ENCODE measurements at places on chromosomes 13 and 19. TPM values are rescaled to one million over a fixed set of nuclear protein-coding genes. Genes with fewer than 3 reads are reported as not detected.

GRCh38 chr13:91882918-91883317 is 484.5 kb downstream of the GPC5 start:
- no peaks in the 10 kb centered on the region for H3K36me3 ChIP-seq
- no peak overlapping the region for H3K27ac ChIP-seq
- H3K27me3 ChIP-seq, result no peaks in the 10 kb centered on the region

DNA sequence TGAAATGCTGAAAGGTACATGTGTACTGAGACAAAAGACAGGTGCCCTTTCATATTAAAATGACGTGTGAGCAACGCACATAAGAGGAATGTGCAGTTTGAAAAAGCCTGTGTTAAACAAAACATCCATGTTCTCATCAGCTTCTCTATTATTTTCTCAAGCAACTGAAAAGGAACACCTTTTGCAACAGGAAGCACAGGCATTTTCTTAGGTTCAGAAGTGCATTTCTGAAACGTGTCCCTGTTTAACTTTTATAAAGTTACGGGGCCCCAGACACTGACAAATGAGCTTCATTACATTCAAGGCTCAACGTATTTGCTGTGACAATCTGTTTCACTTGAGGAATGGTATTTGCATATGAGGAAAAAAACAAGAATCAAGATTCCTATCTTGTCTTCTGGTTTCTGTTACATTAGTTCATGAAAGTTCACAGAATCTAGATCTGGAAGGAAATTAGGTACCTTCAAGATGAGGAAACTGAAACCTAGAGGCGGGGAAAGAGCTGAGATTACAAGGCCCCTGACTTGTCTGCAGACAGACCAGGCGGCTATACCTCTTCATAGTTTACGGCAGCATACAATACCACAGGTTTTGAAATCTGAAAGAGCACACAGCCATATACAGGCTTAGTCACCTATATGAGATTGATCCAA is 431.7 kb downstream of the KLF12 start:
- no peaks in the 10 kb centered on the region for H3K36me3 ChIP-seq
- H3K27ac ChIP-seq, result no peak overlapping the region
- H3K4me1 ChIP-seq, result no peaks in the 10 kb centered on the region
- no peak overlapping the region for H3K4me3 ChIP-seq
- no peak for DNase-seq

DNA sequence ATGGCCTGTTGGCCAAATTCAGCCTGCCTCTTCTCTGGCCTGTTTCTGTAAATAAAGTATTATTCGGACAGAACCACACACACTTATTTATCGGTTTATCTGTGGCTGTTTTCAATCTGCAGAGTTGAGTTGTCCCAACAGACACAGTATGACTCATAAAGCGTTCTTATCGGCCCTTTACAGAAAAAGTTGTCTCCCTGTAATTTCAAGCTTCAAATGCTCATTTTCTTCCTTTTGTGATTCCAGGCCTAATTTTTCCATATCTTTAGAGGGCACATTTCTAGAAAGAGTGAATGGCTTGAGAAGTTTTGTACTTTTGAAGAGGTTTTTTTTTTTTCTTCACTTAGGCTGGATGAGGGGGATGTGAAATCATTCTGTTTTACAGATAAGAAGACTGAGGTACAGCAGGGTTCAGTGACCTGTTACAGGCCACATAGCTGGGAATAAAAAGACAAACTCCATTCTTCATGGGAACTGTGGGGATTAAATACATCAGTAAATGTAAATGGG is 440.9 kb downstream of the TSHZ3 start:
- no peak overlapping the region for H3K4me3 ChIP-seq
- no peak for DNase-seq

- no peaks in the 10 kb centered on the region for H3K27me3 ChIP-seq
- no peaks in the 10 kb centered on the region for H3K4me1 ChIP-seq
- H3K4me3 ChIP-seq, result no peak overlapping the region
- H3K36me3 ChIP-seq, result no peaks in the 10 kb centered on the region
- no peak for DNase-seq
Observed at GRCh38 chr13:80329250-80329649, 11.7 kb downstream of the SPRY2 start.

Gene CEACAM7
- 1.2 TPM for polyA plus RNA-seq

- H3K27ac ChIP-seq, result no peak overlapping the region
- H3K4me1 ChIP-seq, result no peaks in the 10 kb centered on the region
- H3K27me3 ChIP-seq, result no peaks in the 10 kb centered on the region
Observed at GRCh38 chr19:49196527-49197240, 39.1 kb downstream of the TRPM4 start.

GRCh38 chr19:1003283-1003682 is 3.1 kb downstream of the GRIN3B start:
- H3K27ac ChIP-seq, result no peak overlapping the region
- H3K36me3 ChIP-seq, result no peaks in the 10 kb centered on the region
- no peaks in the 10 kb centered on the region for H3K4me1 ChIP-seq
- no peaks in the 10 kb centered on the region for H3K27me3 ChIP-seq

DNA sequence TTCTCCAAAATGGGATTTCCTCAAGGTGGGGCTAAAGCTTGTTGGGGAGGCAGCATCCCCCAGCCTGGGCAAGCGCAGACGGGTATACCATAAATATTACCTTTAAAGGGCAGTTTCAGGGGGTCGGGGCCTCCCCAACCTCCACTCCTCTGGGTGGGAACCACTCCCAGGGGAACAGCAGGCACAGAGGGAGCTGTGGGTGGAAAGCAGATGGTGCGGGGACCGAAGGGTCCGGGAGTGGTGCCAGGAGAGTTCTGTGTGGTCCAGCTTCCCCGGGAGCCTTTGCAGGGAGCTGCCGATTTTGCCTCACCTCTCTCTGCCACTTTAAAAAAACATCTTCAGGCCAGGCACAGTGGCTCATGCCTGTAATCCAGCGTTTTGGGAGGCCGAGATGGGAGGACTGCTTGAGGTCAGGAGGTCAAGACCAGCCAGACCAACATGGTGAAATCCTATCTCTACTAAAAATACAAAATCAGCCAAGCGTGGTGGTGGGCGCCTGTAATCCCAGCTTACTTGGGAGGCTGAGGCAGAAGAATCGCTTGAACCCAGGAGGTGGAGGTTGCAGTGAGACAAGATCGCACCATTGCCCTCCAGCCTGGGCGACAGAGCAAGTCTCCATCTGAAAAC is 5.5 kb downstream of the MAST3 start:
- DNase-seq, result no peak
- H3K4me1 ChIP-seq, result no peaks in the 10 kb centered on the region
- no peaks in the 10 kb centered on the region for H3K36me3 ChIP-seq
- no peak overlapping the region for H3K27ac ChIP-seq

- no peak for DNase-seq
- H3K27me3 ChIP-seq, result no peaks in the 10 kb centered on the region
- peaks cover under 1% of the 10 kb centered on the region for H3K4me1 ChIP-seq
- no peak overlapping the region for H3K4me3 ChIP-seq
- no peak overlapping the region for H3K27ac ChIP-seq
Observed at GRCh38 chr19:55472463-55472862, 4.0 kb upstream of the ZNF628 start.

- DNase-seq, result no peak
- H3K4me3 ChIP-seq, result no peak overlapping the region
- no peaks in the 10 kb centered on the region for H3K27me3 ChIP-seq
- no peak overlapping the region for H3K27ac ChIP-seq
Observed at GRCh38 chr13:45865414-45865813, 13.9 kb upstream of the SIAH3 start.

- no peak overlapping the region for H3K27ac ChIP-seq
- no peaks in the 10 kb centered on the region for H3K36me3 ChIP-seq
- no peak for DNase-seq
- H3K4me3 ChIP-seq, result no peak overlapping the region
- H3K27me3 ChIP-seq, result no peaks in the 10 kb centered on the region
- no peaks in the 10 kb centered on the region for H3K4me1 ChIP-seq
Observed at GRCh38 chr13:35966024-35966423, 165.2 kb downstream of the DCLK1 start.
